ENCODE measurements at places on chromosomes 7 and 10. TPM values are rescaled to one million over a fixed set of nuclear protein-coding genes. Genes with fewer than 3 reads are reported as not detected.
A peak's percentile ranks its signal among the peaks of the same experiment; 100 is the strongest.

DNA sequence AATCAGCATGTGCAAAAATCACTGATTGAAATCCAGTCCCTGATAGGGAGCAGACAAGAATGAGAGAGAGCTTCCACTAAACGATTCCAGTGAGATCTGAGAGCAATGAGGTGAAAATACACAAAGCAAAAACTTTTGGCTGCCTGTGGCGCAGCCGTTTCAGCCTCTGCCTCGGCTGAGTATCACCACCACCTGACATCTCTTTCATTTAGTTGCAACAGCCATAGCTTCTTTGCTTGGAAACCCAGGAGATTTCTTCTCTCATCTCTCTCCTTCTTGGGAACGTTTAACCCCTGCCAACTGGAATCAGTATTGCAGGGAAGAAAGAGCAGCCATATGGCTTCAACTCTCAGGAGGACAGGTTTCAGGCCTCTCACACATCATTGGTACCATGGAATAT, 237.3 kb upstream of the AGK start:
- no peak for DNase-seq

GRCh38 chr7:92837000-92837749, 802 bp upstream of the CDK6 start:
- DNase-seq: peak; percentile 31

- no peak for DNase-seq
These were observed 328.3 kb upstream of the TEX47 start for GRCh38 chr7:89123871-89124270.

DNA sequence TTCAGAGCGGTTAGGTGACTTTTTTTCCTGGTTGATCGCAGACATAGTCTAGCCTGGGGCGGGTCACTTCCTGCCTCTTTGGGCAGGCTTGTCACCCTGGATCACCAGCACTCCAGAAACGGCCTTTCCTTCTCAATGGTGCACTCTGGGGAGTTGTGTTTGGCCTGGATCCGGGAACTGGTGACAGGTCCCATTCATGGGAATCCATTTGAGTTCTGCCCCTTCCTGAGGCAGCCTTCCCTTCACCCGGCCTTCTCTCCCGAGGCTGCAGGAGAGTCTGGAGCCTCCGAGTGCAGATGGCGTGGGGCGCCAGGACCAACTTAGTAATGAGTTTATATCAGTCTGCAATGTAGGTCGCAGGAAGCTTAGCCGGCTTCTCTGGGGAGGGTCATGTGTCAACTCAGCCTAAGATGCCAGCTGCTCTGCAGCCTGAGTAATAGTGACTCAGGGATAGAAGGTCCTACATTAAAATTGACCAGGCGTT, 54.2 kb downstream of the TACR2 start:
- no peak for DNase-seq

- DNase-seq: no peak
These were observed 209.0 kb downstream of the POU6F2 start for GRCh38 chr7:39186671-39187070.

DNA sequence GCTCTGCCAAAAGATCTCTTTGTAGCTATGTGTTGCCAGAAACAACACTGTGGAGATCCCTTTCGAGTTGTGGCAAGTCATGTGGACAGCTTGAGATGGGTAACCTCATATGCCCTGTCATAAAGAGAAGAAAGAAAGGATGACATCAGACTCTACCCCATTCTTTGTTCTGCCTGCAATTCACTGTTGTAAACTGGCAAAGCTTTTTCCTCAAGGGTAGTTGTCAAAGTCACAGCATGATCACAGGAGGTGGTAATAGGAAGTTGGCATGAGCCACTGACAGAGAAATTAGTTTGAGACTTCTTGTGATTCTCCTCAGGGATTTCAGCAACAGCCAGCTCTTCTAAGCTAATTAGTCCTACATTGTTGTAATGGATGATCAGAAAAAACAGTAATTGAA, 19.4 kb upstream of the MINDY3 start:
- DNase-seq: peak; percentile 16

DNA sequence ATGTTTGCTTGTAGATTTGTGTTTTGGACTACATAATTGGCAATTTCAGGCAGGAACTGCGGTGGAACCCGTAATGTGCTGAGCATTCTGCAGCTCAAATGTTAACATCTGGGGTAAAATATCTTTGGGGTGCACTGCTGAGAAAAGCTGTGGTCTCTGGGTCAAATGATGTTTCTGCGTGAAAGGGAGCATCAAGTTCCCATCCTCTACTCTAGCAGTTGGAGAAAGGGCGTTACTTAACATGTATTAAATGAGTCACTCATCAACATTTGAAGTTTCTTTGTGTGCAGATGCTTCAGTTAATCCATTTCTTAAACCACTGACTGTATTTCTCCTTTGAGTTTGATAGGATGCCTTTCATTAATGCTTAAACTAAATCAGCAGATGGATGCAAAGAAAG, 273.1 kb upstream of the PITRM1 start:
- DNase-seq: no peak

GRCh38 chr10:69374931-69375306, 41.8 kb downstream of the TACR2 start:
- DNase-seq: no peak

GRCh38 chr10:28592953-28593352, 60.0 kb downstream of the WAC start:
- DNase-seq: no peak

DNA sequence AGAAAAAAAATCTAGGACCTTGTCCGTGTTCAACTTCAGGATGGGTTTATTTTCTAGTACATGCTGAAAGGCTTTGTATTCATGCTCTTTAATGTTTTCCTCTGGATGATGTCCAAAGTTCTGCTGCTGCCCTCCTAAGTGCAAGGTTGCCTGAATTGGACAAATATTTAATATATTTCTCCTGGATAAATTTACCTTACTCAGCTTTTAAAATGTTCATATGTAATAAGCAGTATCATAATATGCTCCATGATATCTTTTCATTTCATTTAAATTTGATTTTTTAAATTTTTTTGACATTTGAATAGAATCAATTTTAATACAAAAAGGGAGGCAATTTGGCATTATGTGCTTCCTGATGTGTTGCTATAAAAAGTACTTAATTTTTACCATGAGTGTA, 95.9 kb upstream of the SLC25A13 start:
- DNase-seq: no peak

Gene ANLN
- total RNA-seq: 4.3 TPM

Gene UBTD1
- total RNA-seq: 4.6 TPM

Gene RGS10
- 12.9 TPM for total RNA-seq

Data from hematopoietic multipotent progenitor cell (in vitro differentiated cells).